T-helper 17 cell (primary cell): ENCODE measurements at places on chromosomes 7 and 10.
A peak's percentile ranks its signal among the peaks of the same experiment; 100 is the strongest.

DNA sequence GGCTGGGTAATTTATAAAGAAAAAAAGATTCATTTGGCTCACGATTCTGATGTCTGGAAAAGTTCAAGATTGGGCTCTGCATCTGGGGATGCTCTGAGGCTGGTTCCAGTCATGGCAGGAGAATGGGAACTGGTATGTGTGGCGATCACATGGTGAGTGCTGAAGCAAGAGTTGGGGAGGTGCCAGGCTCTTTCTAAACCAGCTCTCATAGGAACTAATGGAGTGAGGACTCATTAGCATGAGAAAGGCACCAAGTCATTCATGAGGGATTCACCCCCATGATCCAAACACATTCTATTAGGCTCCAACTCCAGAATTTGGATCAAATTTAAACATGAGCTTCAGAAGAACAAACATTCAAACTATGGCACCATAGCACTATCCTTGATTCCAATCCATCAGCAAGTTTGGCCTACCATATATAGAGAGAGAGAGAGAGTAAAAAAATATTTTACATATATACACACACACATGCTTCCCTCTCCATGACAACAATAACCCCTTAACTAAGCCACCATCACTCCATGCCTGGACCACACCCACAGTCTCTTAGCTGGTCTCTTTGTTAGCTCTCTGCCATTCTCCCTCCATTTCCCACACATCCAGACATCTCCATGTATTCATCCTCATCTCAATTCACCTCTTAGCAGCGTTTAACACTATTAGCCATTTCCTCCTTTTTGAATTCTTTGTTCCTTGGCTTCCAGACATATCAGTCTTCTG is 57.9 kb downstream of the NPY start:
- peaks cover 2% of the 10 kb centered on the region for H3K4me1 ChIP-seq
- H3K36me3 ChIP-seq = no peaks in the 10 kb centered on the region

- no peak for DNase-seq
- H3K27ac ChIP-seq = no peak overlapping the region
- peaks cover 42% of the 10 kb centered on the region for H3K27me3 ChIP-seq
- H3K36me3 ChIP-seq = peaks cover 3% of the 10 kb centered on the region
- peaks cover 5% of the 10 kb centered on the region for H3K4me1 ChIP-seq
- H3K4me3 ChIP-seq = no peak overlapping the region
Measured at GRCh38 chr7:101436857-101437576, 74.3 kb downstream of the COL26A1 start.

- H3K27me3 ChIP-seq = no peaks in the 10 kb centered on the region
- peak overlapping the region; percentile 83 for H3K4me3 ChIP-seq
- H3K27ac ChIP-seq = peak overlapping the region; percentile 94
Measured at GRCh38 chr10:35208536-35208935, 81.9 kb downstream of the CREM start.

DNA sequence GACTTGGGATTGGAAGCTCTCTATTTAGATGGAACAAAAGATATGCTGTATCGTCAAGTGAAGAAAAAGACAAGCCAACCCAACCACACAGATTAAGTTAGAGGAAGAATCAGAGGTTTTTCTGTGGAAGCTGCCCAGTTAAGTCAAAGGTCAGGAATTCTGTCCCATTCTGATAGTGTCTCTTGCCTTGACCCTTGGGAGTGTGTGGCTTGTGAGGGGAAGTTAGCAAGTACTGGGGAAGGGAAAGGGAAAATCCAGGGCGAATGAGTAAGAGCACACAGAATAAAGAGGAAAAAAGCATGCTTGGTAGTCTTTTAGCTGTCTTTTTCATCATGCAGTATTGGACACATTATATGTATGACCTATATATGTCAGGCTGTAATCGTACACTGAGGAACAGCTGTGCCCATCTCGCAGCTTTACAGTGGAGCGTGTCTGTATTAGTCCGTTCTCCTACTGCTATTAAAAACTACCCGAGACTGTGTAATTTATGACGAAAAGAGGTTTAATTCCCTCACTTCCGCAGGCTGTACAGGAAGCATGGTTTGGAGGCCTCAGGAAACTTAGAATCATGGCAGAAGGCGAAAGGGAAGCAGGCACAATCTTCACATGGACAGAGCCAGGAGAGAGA is 197.2 kb downstream of the GALNT17 start:
- DNase-seq = no peak
- no peaks in the 10 kb centered on the region for H3K4me1 ChIP-seq
- no peak overlapping the region for H3K27ac ChIP-seq
- no peak overlapping the region for H3K4me3 ChIP-seq

DNA sequence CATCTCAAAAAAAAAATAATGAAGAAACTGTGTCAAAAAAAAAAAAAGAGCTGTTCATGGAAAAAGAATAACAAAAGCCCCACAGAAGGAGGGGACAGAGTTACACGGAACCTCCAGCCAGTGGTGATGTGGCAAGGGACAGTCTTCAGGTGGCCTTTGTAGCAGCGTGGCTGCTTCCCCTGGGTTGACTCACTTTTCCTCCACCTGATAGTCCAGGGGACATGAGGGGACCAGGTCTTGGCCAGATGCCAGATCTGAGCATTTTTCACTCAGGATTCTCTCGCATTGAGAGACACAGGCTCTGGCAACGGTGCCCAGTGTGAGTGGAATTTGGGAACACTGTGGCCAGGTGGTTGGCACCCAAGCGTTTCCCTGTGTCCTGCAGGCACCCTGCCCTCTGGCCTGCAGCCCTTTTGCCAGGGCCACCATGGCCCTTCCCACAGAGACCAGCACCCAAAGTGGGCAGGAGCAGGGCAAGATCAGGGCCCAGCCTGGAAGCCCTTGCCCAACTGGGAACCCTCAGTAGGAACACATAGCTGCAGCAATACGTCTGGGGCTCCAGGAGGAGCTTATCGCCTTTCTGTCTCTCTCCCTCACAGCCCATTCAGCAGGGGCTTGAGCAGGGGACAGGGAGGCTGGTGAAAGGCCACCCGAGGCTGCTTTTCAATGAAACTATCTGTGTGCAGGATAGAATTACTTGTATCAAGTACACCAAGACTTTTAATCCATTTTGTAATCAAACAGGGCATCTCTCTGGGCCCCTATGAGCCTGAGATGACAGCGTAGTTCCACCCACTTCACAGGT is 159.1 kb downstream of the UBE2H start:
- peaks cover 38% of the 10 kb centered on the region for H3K27me3 ChIP-seq
- no peak overlapping the region for H3K4me3 ChIP-seq
- H3K36me3 ChIP-seq = no peaks in the 10 kb centered on the region
- no peak for DNase-seq
- no peak overlapping the region for H3K27ac ChIP-seq

- no peaks in the 10 kb centered on the region for H3K36me3 ChIP-seq
- H3K27me3 ChIP-seq = peaks cover 11% of the 10 kb centered on the region
- no peak overlapping the region for H3K4me3 ChIP-seq
- DNase-seq = no peak
- H3K4me1 ChIP-seq = no peaks in the 10 kb centered on the region
Measured at GRCh38 chr10:22308390-22308789, 7.8 kb upstream of the COMMD3 start.

DNA sequence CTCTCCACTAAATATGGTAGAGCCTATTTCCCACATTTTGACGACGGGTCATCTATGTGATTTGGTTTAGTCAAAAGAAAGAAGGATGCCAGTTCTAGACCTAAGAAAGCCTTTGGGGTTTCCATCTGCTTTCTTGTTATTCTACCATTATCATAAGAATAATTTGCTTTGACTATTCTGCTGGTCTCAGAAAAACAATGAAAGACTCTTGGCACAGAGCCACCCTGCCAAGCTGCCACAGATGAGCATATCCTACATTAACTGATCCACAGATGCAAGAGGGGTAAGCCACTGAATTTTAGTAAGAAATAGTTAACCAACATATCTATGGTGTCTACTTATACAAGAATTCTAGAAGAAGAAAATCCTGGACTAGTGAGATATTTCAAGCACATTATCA is 158.6 kb upstream of the MAGI2 start:
- H3K4me1 ChIP-seq = no peaks in the 10 kb centered on the region
- no peaks in the 10 kb centered on the region for H3K27me3 ChIP-seq
- no peak for DNase-seq
- no peak overlapping the region for H3K4me3 ChIP-seq

GRCh38 chr10:110657973-110658691 is 14.0 kb downstream of the RBM20 start:
- no peak overlapping the region for H3K4me3 ChIP-seq
- peaks cover 59% of the 10 kb centered on the region for H3K27me3 ChIP-seq
- H3K36me3 ChIP-seq = peaks cover 4% of the 10 kb centered on the region
- no peak for DNase-seq
- no peak overlapping the region for H3K27ac ChIP-seq

- no peak for DNase-seq
- H3K27ac ChIP-seq = no peak overlapping the region
- no peaks in the 10 kb centered on the region for H3K4me1 ChIP-seq
- no peaks in the 10 kb centered on the region for H3K27me3 ChIP-seq
- H3K36me3 ChIP-seq = no peaks in the 10 kb centered on the region
Measured at GRCh38 chr10:105714728-105715127, 1073.6 kb downstream of the SORCS3 start.

DNA sequence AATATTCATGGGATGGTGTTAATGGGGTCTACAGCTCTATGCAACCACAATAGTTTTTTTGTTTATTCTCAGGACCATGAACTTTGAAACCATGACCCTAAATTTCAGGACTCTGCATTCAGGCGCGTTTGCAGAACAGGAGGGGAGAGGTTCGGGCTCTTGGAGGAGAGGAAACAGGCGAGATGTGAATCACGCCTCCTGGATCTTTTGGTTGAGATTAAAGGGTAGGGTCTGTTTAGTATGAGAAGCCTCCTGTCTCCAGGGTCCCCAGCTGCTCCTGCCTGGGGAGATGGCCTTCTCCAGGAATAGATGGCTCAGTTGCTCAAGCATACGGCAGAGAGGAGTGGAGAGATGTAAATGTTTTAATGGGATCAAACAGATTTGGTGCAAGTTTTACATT is 18.2 kb downstream of the TLL2 start:
- H3K4me3 ChIP-seq = no peak overlapping the region
- peaks cover 46% of the 10 kb centered on the region for H3K27me3 ChIP-seq
- H3K36me3 ChIP-seq = peaks cover 6% of the 10 kb centered on the region
- no peaks in the 10 kb centered on the region for H3K4me1 ChIP-seq

- no peaks in the 10 kb centered on the region for H3K36me3 ChIP-seq
- H3K4me1 ChIP-seq = peaks cover 17% of the 10 kb centered on the region
- DNase-seq = no peak
- peak overlapping the region; percentile 76 for H3K4me3 ChIP-seq
- H3K27ac ChIP-seq = peak overlapping the region; percentile 76
Measured at GRCh38 chr10:3484306-3485056, 300.5 kb downstream of the KLF6 start.

DNA sequence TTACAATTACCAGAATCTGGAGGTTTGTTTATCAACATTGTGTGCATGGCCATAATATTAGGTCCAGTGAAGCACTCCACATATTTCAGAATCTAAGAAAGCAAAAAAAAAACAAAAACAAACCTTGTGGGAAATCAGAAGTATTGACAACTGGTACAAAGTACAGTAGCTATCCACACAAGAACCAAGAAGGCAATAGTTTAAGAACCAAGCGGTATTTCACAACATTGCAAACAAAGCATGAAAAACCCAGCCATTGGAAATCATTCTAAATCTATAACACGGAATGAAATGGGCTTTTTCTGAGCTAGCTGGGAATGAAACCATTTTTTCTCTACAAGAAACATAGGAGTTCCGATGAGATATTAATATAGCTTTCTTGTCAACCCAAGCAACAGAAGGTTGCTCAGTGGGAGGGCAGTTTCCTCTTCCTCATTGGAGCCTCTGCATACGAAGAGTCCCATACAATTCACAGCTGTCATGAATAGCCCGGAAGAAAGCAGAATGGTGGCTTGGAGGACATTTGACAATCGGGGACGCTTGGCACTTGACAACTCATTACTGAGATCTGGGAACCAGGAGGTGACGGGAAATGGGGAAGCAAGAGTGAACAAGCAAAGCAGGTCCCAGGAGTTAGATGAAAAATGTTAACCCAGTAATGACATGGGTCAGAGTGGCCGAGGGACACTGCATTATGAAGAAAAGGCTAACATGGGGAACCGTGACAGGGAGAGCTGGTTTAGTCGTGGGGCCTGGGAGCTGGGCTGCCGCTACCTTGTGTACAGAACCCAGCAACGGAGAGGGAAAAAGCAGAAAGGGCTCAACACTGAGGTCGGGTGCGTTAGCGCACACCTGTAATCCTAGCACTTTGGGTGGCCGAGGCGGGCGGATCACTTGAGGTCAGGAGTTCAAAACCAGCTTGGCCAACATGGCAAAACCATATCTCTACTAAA is 7.8 kb downstream of the PHYH start:
- H3K36me3 ChIP-seq = no peaks in the 10 kb centered on the region
- H3K4me3 ChIP-seq = no peak overlapping the region
- peaks cover 11% of the 10 kb centered on the region for H3K4me1 ChIP-seq
- H3K27ac ChIP-seq = no peak overlapping the region
- H3K27me3 ChIP-seq = no peaks in the 10 kb centered on the region

- H3K4me1 ChIP-seq = peaks cover 23% of the 10 kb centered on the region
- no peaks in the 10 kb centered on the region for H3K36me3 ChIP-seq
- DNase-seq = no peak
- H3K27me3 ChIP-seq = peaks cover 7% of the 10 kb centered on the region
- no peak overlapping the region for H3K27ac ChIP-seq
Measured at GRCh38 chr7:135802697-135803096, 54.1 kb upstream of the FAM180A start.
